ENCODE measurements at places on chromosomes 11 and 22.

GRCh38 chr11:27408246-27408800, 45.3 kb upstream of the CCDC34 start:
- no peak for ATAC-seq

DNA sequence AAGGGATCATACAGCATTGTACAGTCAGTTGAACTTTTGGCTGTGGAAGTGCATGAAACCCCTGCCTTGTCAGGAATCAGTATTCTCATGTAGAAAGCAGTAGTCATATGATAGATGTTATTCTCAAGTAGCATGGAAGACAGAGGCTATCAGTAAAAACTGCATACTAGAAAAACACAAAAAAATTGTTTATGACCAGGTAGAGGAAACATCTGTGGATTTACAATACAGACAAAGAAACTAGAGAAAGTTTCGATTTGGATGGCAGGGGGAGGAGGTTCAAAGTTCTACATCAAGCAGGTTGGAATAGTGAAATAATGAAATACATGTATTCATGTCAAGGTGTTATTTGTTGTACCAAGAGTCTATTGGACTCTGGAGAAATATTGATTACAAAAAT, 212.3 kb upstream of the DDI1 start:
- no peak for ATAC-seq

DNA sequence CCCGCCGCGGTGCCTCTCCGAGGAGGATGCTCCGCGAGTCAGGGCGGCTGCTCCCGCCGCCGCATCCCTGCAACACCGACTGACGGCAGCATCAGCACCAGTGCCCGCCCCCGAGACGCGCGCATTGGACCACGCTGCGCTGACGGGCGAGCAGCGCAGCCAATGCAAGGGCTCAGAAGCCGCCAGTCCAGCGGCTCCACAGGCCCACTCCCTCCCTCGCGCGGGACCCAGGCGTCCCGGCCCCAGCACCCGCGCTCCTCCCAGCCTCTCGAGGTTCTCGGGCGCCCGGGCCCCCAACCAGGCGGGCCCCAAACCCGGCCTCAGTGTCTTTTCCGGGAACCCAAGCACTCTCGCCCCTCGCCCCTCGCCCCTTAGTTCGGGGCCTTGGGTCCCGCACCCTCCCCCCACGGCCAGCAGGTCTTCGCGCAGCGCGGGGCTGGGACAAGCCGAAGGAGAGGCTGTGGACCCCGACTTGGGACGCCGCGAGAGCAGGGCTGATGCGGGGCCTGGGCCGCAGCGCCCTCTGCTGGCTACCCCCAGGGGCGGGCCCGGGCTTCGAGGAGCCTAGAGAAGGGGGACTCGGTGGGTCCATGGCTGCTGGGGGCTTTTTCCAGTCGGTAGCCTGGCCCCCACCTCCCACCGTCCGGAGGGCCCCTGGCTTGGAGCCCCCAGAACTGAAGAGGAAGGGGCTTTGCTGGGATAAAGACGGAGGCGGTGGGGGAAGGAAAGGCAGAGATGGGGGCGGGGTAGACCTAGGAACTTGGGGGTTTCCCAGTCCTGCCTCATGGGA, at the start of gene NRXN2:
Gene NRXN2 (minus strand): TSS at position 81 of the 790 bp plus-strand sequence. CDS start 9,498 bp downstream, outside the sequence.
- peak; percentile 98 for ATAC-seq

GRCh38 chr11:86746514-86746913, 53.8 kb upstream of the PRSS23 start:
- no peak for ATAC-seq

DNA sequence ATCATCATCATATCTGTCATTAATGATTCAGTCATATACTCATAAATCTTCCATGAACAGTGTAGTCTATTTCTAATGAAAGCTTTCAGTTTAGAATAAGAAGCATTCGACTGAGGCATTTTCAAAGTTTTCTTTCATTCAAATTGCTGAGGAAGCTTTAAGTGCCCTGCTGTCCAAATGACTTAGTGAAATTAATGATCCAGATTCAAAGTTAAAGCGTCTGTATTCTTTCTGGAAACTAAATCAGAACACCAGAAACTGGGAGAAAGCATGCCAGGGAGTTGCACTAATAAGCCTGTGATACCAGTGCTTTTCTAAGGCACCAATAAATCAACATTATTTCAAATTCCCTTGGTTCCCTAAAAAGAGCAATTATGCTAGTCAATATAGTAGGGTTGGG, 367.8 kb upstream of the ANO5 start:
- no peak for ATAC-seq

DNA sequence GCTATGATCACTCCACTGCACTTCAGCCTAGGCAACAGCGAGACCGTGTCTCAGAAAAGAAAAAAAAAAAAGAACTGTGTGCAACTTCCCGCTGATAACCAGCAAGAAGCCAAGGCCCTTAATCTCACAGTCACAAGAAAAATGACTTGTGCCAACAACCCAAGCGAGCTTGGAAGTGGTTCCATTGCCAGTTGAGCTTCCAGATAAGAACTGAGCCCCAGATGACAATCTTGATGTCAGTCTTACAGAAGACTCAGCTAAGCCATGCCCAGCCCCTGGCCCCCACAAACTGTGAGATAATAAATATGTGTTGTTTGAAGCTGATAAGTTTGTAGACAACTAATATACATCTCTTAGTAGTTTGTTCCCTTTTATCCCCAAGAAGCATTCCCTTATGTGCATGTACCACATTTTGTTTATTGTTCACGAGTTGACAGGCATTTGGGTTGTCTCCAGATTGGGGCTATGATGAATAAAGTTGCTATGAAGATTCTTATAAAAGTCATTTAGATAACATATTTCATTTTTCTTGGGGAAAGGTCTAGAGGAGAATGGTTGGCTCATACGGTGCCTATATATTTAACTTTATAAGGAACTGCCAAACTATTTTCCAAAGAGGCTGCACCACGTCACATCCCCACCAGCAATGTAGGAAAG, 85.9 kb downstream of the TIMP3 start:
- ATAC-seq: no peak

DNA sequence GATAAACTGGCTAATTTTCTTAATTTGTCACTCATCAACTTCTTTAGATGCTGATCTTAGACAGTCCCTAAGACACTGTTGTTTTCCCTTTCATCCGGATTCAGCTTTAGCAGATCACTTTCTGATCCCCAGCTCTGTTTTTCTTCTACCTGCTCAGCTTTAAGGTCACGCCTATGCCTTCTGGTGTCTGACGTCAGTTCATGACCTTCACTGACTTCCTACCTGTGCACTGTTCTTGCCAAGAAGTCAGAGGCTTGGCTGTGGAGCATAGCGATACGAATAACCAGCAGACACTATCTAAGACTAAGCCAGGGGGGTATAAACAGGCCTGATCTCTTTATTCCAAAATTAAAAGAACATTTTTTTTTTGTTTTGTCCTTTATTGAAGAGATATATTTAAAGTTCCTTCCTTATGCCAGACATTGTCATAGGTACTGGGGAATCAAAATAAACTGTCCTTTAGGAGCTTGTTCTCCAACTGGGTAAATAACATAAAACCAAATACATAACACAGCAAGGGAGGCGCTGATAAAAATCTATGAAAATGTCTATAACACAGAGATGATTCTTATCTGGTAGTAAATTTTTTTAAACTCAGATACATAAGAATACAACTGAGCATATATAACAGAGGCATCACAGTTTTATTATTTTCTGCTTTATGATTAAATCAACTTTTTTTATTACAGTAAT, 352.2 kb upstream of the CTSC start:
- no peak for ATAC-seq

DNA sequence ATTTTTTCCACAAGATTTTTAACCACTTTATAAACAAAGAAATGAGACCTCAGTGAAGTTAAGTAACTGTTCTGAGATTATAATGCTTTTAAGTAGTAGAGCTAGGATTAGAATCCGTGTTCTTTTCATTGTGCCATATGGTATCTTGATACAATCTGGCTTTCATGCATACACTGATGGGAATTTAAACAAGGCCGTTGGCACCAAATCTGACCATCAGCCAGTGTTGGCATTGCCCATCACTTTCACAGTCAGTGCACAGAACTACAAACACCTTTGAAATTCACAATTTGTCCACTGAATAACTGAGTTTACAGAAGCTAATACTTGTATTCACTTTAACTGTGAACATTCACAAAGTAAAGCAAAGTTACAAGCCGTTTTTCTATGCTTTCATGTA, 1228.0 kb downstream of the TBC1D22A start:
- ATAC-seq: no peak

DNA sequence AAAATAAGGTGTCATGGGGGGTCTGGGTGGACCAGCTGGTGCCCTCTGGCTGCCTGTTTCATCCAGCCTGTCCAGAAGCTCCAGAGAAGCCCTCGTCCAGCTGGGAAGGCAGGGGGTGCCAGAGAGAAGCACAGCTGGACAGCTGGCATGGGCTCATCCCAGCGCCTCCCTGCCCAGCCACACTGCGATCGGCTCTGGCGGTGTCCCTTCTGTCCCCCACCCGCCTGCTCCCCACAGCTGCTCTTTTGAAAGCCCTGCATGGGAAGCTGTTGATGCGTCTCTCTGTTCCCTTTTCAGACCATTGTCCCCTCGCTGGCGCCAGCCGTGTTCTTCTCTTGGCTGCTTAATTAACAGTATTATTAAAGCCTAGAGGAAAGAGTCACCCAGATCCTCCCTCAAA, 86.5 kb downstream of the MN1 start:
- ATAC-seq: no peak

DNA sequence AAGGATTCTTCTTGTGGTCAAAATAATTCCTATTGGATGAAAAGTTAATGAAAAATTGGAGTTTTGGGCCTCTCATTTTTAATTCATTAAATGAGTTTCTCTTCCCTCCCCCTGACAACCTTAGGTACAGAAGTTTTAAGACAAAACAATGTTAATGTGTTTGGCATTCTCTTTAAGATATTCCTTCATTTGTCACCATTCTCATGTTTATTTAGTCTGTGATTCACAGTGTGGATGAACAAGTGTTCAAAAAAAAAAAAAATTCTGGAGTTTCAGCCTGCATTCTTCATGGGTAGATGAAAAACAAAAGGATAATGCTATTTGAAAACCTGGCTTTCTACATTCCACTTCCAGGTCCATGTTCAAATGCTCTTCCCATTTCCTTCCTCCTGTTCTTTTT, 172.6 kb upstream of the LUZP2 start:
- no peak for ATAC-seq

DNA sequence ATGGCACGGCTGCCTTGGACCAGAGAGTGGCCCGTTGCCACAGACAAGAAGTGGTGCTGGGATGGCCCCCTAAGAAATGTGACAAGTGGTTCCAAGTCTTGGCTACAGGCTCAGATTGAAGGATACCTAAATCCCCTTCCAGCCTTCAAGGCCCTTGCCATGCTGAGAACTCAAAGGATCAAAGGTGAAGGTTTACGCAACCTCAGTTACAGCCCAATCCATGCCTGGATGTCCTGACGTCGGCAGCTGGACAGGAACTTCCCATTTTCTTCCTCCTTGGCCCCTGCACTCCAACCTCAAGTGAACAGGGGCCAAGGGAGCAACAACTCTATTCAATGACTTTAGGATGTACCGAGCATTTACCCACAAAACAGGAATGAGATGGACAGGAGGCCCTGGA, 95.4 kb downstream of the DHCR7 start:
- ATAC-seq: no peak

DNA sequence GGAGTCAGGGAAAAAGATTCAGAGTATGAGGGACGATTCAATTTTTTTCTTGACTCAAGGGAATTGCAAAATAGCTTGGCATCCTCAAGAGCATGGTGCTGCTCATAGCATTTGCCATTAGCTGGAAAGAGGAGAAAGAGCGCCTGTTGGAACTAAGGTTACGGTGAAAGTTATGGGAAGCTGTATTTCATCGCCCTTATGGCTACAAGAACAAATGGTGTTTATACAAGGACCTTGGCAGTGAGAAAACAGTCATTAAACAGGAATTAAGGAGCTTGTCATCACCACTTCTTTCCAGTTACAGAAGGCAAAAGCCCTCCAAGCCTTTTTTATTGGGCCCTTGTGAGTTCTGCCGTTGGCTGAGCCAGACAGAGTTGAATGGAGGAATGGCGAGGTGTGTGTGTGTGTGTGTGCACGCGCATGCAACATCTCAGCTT, 74.2 kb downstream of the ALX4 start:
- no peak for ATAC-seq

DNA sequence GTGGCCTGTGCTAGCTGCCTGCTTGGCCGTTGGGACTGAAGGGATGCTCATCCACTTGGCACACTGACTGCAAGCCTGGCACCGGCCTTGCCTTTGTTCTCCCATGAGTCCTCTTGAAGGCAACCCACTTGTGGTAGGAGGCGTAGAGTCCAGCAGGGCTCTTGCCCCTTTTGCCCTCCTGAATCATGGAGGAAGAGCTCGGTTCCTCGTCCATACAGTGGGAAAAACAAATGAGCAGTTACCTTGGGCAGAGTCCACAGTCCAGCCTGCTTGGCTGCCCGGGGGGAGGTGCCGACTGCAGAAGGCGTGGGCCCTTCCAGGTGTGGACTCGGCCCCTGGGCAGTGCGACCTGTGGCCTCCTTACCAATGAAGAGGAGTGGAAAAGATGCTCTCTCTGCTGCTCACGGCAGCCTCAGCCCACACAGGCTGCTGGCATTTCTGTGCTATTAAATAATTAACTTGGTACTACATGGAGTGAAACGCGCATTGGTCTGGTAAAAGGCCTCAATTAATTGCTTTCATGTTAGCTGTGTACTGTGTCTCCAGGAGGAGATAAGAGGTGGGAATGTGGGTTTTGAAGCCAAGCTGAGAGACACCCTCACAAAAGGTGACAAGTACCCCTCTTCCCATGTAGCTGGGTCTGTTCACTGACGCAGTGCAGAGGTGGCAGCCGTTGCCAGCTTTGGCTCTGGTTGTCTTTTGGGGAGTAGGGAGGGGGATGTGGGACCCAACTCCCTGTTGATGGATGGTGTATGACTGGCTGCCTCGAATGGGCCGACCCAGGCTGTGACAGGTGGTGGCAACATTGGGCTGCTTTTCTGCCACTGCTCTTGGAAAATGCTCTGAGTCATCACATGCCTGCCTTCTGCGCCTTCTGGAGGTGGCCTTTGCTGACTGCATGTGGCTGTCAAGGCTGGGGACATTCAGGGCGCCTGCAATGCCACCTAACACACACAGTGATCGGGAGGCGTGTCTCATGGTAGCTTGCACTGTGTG, 26.8 kb upstream of the B3GAT1 start:
- no peak for ATAC-seq

DNA sequence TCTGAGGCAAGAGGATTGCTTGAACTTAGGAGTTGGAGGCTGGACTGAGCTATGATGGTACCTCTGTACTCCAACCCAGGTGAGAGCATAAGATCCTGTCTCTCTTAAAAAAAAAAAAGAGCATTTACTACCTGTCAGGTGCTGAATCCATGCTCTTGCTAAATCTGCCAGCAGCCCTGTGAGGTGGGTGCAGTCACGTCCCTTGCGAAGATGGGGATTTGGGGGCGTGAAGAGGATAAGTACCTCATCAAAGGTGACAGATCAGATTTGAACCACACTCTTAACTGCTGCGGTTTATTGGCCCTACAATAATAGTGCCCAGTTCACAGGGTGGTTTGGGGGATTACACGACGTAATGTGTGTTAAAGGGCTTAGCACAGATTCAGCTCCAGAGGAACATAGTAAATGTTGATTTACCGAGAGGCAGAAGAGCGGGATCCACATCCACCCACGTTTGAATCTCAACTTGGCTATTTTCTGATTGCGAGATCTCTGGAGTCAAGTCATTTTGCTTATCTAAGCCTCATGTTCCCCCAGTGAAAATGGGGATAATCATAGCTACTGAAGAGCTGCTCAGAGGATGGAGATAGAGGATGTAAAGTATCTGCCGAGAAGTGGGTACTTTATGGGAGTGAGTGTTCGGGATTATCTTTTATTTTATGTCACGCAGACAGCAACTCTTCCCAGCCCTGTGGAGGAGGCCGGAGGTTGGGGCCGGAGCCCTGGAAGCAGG, 28.1 kb upstream of the LRRC10B start:
- no peak for ATAC-seq
